ENCODE measurements at places on chromosomes 6 and 20.

DNA sequence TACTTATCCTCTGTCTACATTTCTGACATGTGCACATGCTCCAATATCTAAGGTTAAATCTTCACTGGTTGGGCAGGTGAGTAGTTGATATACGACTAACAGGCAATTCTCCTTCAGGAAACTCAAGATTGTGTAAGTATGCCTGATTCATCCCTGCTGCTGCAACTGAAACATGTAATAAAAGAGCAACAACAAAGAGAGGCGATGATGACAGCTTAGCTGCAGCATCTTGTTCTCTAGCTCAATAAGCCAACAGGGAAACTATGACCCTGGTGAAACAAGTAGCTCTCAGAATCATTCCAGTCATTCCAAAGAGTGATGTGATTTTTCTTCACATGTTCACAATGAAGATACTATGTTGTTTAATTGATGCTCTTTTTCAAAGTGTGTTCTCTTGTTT is 74.4 kb downstream of the ELOVL4 start:
- DNase-seq, result no peak

- peak; percentile 68 for DNase-seq
Observed at GRCh38 chr6:27145731-27146455, 101.6 kb upstream of the PRSS16 start.

GRCh38 chr20:9227896-9228615 is 159.2 kb downstream of the PLCB4 start:
- no peak for DNase-seq

DNA sequence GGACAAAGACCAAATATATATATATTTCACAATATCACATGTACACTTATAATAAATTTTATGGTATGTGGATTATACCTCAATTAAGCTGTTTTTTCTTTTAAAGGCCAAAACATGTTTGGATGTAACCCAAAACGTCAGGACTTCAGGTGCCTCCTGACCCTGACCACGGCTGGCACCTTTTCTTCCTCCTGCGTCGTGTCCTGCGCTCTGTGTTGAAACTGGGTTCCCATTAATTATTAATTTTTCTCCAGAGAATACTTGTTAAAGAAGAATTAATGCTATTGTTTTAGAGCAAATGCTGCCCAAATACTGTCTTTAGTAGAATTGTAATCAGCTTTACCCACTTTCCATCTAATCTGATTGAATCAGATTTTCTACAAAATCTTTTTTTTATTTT is 46.7 kb upstream of the VSX1 start:
- DNase-seq, result no peak

DNA sequence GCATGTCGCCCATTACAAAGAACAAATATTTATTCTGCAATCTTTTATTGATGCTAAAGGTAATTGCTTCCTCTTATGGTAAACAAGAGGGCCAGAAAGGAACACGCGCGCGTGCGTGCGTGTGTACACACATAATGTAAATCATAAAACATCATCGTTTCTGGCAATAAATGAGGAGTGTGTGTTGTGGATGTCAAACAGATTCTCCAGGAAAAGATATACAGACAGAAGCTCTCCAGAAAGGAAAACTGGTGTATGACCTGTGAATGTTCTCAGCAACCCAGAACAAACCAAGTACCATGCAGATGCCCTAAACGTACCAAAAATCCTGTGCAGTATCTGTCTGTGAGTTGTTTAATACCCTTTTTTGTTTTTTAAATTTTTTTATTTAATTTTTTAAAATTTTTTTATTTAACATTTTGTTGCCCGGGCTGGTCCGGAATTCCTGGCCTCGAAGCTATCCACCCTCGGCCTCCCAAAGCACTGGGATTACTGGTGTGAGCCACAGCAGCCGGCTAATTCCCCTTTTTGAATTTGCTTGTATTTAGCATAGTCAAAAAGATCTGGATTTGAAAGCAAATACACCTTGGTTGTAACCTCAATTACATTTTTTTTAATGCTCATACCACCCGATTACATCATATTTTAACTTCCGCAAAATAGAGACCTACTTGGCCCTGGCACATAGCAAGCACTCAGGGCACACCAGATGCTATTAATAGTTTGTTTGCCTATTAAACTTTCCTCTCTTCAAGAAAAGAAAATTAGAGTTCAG is 909 bp upstream of the NUDT3 start:
- no peak for DNase-seq

DNA sequence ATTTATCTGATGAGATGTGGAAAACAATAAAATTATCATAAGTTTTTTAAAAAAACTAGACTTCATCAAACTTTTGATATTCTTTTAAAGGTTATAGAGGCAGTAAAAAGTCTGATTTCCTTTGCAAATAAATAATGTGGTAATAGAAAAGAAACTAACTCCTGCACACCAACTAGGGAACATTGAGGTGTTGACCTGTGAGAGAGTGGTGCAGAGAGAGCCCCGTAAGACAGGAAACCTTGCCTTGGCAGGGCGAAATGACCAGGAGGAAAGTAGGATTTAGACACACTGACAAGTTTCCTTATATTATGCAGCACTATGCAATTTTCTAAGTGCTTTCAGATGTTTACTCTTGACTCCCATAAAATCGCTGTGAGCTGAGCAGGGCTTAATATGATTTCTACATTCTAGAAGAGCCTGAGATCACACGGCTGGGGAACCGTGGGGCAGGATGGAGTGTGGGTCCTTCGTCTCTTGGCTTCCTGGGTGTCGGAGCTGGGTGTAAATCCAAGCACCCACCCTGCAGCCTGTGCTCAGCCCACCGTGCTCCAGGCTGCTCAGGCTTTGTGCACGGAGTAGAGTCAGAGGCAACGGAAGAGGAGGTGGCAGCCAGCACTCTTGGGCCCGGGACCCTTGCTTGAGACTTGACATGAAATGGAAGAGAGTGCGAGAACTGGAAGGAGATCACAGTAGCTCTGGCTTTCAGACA is 61.3 kb upstream of the FOXQ1 start:
- DNase-seq, result no peak

DNA sequence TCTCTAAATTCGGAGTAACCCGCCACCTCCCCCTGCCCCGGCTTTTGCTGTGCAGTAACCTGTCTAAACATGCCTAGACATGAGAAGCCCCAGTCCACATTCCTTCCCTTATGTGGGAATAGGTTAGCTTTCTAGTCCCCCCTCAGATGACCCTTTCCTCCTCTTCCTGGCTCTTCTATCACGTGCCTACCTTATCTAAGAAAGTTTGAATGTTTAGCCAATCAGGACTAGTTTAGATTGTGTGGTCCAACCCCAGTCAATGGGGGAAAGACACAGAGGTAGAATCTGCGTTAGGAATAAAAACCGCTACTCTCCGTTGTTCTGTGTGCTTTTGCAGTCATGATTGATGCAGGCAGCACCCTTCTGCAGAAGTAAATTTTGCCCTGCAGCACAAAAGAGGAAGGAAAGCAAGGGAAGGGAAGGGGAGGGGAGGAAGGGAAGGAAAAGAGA is 69.0 kb upstream of the CD93 start:
- no peak for DNase-seq

DNA sequence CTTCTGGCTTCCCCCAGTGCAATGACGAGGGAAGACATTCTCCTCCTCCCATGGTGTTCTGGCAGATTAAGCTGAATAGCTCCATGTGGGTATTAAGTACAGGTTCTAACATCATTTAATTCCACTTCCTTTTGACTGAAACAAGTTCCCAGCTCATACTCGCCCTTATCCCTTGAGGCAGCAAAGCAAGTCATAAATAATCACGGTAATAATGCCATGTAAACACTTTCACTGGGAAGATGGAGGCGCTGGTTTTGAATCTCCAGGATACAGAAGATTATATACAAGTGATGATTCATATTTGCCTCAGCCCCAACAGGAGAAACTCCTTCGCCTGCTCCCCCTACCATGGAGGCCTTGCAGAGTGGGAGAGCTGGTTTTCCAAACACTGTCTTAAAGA is 141.3 kb downstream of the PXDC1 start:
- DNase-seq, result no peak

GRCh38 chr6:168851460-168852375 is 401.9 kb downstream of the THBS2 start:
- no peak for DNase-seq

DNA sequence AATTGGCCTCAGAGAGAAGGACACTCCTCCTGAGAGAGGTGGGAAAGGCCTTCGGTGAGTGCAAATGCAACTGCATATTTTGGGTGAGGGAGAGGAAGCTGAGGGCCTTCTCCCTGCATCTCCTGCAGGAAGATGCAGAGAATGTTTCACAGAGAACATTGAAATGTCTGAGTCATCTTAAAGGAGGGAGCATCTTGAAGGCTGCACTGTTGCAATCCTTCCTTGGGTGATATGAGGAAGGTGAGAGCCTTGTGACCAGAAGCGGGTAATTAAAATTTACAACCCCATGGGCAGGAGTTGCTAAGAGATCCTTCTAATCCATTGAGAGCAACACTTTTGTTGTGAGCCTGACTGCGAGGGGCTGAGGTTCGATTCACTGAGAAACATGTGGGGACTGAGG is 375.7 kb upstream of the MARCKS start:
- no peak for DNase-seq

DNA sequence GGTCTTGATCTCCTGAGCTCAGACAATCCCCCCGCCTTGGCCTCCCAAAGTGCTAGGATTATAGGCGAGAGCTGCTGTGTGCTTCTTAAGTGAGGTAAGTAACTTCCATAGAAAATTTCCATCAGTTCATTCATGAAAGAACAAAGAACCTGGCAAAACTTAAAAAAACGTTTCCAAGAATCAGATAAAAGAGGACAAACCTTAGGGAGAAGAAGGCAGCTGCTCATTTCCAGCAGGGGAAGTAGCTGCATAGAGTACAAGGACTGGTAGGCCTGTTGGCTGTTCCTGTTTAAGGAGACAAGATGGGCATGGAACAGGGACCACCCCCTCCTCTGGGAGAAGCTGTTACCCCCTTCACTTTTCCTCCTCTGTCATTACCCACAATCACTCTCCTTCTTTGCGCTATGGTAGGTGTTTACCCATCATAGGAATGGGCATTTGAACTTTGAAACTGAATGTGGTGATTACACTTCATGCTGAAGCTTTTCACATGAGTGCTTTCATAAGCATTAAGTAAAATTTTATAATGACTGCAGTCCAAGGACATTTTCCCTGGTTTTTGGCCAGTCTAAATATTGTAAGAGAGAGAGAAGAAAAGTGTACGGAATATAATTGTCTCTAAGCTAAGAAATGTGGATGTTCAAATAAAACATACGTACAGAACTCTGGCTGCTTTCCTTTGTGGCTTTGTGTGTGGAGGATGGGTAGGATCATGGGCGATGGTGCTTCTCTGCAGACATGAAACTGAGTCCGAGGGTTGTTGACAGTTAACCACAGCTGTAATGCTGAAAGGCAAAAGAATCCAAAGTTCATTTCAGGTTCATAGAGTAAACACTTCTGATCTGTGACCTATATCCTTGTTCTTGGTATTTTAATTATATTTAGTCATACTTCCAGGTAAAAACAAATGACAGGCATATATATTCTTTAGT is 56.4 kb downstream of the CCN2 start:
- no peak for DNase-seq
